ENCODE measurements at places on chromosomes 1 and 21. TPM values are rescaled to one million over a fixed set of nuclear protein-coding genes. Genes with fewer than 3 reads are reported as not detected.

The LEFTY1 gene
- 0.27 TPM for total RNA-seq

The FALEC gene
- total RNA-seq, result 0.39 TPM

The LCE1F gene
- not detected for total RNA-seq

The OR2T2 gene
- not detected for total RNA-seq

The FOXE3 gene
- 0.06 TPM for total RNA-seq
